ENCODE measurements at places on chromosomes 6 and 20.

GRCh38 chr6:151279891-151280290, 40.1 kb downstream of the AKAP12 start:
- no peak for DNase-seq

- DNase-seq, result no peak
These were observed 2.7 kb downstream of the ITCH start for GRCh38 chr20:34365765-34366213.

GRCh38 chr20:62254021-62254724, 15.9 kb downstream of the OSBPL2 start:
- no peak for DNase-seq

GRCh38 chr20:5592823-5593739, 157.1 kb upstream of the SHLD1 start:
- no peak for DNase-seq

- no peak for DNase-seq
These were observed 379.9 kb downstream of the C6orf118 start for GRCh38 chr6:164929408-164929977.

Measured in H9 (cell line).